ENCODE measurements at places on chromosomes 13 and 19.
A peak's percentile ranks its signal among the peaks of the same experiment; 100 is the strongest.

GRCh38 chr19:41098762-41099161 lies 10.5 kb downstream of the CYP2A13 start:
- H3K27me3 ChIP-seq: no peaks in the 10 kb centered on the region
- DNase-seq: no peak
- H3K36me3 ChIP-seq: no peaks in the 10 kb centered on the region

DNA sequence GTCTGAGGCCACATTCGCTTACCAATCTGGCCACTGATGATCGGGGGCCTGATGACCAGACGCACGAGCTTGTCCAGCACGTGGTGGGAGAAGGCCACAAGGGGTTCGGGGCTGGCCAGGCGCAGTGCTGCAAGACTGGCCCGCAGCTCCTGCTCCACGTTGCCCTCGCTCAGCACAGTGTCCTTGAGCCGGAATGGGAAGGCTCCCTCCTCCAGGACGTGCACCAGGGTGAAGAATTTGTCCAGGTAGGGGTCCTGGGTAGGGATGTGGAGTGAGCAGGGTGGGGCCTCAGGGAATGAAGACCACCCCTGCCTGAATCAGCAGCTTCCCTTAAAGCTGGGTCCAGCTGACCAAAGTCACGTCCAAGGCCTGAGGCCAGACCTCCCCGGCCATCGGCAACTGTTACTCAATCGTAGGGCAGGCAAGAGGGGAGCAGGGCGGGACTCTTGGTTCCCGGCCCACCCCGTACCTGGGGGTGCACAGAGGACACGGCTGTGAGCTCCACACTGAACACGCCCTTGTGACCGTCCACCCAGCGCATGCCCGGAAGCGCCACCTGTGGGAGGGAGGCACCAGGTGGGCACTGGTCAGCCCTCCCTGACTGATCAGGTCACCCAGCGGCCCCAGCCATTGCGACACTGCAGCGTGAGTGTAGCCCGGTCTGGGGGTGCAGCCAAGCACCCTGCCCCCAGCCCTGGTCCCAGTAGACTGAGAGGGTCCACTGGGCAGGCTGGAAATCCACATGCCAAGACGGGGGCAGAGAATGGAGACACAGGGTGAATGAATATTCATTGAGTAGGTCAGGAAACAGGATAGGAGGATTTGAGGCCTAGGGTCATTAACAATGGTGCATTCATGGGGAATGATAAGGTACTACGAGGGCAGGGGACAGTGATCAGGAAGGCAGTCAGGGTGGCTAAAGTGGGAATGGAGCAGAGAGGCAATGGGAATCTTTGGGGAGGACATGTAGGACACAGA lies 2.8 kb upstream of the ANGPTL8 start:
- no peak overlapping the region for H3K27ac ChIP-seq
- H3K4me1 ChIP-seq: no peaks in the 10 kb centered on the region
- H3K4me3 ChIP-seq: no peak overlapping the region
- no peak for DNase-seq
- H3K36me3 ChIP-seq: no peaks in the 10 kb centered on the region
- no peaks in the 10 kb centered on the region for H3K27me3 ChIP-seq

GRCh38 chr19:40174092-40174491 lies 17.1 kb upstream of the MAP3K10 start:
- H3K4me3 ChIP-seq: no peak overlapping the region
- H3K27ac ChIP-seq: no peak overlapping the region
- no peaks in the 10 kb centered on the region for H3K36me3 ChIP-seq
- no peak for DNase-seq
- H3K4me1 ChIP-seq: no peaks in the 10 kb centered on the region

DNA sequence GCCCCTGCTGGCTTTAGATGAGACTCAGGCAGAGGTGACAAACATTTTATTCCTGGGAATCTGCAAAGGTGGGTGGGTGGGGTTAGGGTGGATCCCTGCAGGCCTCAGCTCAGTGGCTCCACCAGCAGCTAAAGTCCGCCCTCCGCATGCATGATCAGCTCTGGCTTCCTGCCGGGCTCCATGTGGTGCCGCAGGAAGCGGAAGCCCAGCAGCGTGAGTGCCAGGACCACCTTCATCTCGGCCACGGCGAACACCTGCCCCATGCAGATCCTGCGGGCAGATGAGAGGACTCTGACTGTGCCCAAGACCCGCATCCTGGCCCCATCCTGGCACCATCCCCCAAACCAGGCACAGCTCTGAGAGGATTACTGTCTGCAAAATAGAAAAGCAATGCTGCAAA lies 26.3 kb downstream of the CYP4F2 start:
- no peaks in the 10 kb centered on the region for H3K27me3 ChIP-seq
- no peak for DNase-seq
- no peaks in the 10 kb centered on the region for H3K4me1 ChIP-seq
- no peak overlapping the region for H3K27ac ChIP-seq
- H3K4me3 ChIP-seq: no peak overlapping the region

DNA sequence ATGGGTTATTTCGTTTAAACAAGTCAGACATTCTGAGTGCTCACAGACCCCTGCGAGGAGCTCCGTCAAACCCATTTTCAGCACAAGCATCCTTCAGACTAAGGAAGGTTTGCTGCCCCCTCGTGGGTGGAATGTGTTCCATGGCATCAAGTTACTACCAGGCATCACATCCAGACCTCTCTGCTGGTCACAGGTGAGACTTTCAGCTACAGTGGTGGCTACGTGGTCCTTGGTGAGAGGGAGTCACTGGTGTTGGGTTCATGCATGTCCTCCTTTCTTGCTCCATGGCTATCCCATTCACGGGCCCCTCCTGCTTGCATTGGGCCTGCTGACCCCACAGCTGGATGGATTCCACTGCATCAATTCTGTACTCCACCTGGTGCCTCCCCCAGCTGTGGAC lies 9.1 kb upstream of the LILRB5 start:
- H3K36me3 ChIP-seq: no peaks in the 10 kb centered on the region
- H3K4me3 ChIP-seq: no peak overlapping the region
- no peaks in the 10 kb centered on the region for H3K4me1 ChIP-seq
- peaks cover 31% of the 10 kb centered on the region for H3K27me3 ChIP-seq

DNA sequence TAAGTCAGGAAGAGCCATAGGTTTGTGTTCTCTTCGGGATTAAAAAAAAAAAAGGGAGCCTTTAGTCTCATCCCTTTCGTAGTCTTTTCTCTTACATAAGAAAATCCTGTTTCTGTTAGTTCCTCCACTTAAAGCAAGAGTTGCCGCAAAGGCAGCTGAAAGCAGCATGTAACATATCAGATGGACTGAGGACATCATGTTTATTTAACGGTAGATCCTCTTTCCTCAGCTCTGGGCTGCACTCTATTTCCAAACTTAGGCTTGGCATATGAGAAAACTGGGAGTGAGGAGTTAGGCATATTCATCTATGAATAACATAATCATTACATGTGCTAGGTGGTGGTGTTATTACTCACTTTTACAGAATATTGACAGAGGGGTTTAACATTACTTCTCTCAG lies 391.2 kb downstream of the KLF12 start:
- H3K4me1 ChIP-seq: peaks cover 19% of the 10 kb centered on the region
- no peak for DNase-seq
- no peak overlapping the region for H3K4me3 ChIP-seq
- H3K36me3 ChIP-seq: no peaks in the 10 kb centered on the region
- H3K27me3 ChIP-seq: no peaks in the 10 kb centered on the region
- H3K27ac ChIP-seq: no peak overlapping the region

DNA sequence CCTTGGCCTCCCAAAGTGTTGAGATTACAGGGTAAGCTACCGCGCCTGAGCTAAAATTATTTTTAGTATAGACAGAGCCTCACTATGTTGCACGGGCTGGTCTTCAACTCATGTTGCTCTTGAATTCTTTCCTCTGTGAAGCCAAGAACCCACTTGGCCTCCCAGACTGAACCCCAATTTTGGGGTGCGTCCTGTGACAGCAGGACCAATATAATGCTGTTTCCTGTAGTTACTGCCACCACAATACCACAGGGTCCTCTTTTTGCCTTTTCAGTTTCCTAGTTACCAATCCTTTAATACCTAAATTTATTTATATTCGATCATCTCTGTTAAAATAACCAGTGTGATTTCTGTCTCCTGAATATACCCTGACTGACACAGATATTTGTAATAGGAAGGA lies 32.9 kb downstream of the TSKS start:
- H3K4me3 ChIP-seq: no peak overlapping the region
- H3K27me3 ChIP-seq: no peaks in the 10 kb centered on the region
- DNase-seq: no peak
- H3K27ac ChIP-seq: no peak overlapping the region

GRCh38 chr19:41755328-41755913 lies at the start of gene CEACAM6:
TSS of gene CEACAM6 (plus strand) at chr19:41755530. CDS start at chr19:41755639, 109 bp downstream.
- H3K27me3 ChIP-seq: no peaks in the 10 kb centered on the region
- no peaks in the 10 kb centered on the region for H3K4me1 ChIP-seq
- H3K27ac ChIP-seq: no peak within 1 kb of the TSS
- no peaks in the 10 kb centered on the region for H3K36me3 ChIP-seq
- no peak within 1 kb of the TSS for H3K4me3 ChIP-seq

- H3K4me3 ChIP-seq: no peak overlapping the region
- DNase-seq: no peak
- no peaks in the 10 kb centered on the region for H3K27me3 ChIP-seq
- no peaks in the 10 kb centered on the region for H3K4me1 ChIP-seq
- no peak overlapping the region for H3K27ac ChIP-seq
Observed at GRCh38 chr19:42846597-42846996, 32.9 kb downstream of the PSG1 start.

DNA sequence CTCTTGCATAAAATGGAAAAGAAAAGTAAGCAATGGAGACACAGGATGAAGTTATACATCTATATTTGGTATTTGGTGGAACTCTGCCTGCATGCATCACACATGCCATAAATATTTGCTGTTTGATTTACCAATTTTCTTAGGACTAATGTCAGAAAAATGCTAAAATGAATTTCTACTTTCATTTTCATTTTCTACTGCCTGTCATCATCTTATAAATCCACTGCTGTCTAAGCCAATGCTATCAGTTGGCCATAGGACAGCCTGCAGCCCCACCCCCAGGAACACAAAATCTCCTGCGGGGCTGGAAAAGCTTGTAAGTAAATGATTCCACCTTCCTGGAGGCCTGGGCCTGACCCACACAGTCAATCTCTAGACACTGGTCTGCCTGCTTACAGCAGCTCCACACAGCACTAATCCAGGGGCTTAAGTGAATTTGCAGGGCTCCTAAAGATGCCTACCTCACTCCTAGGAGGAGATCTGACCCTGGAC lies 122.0 kb downstream of the ENOX1 start:
- peak; percentile 76 for DNase-seq
- H3K4me3 ChIP-seq: no peak overlapping the region
- no peaks in the 10 kb centered on the region for H3K36me3 ChIP-seq

GRCh38 chr19:33609353-33609752 lies 12.4 kb upstream of the CHST8 start:
- DNase-seq: no peak
- H3K36me3 ChIP-seq: no peaks in the 10 kb centered on the region
- H3K27me3 ChIP-seq: peaks cover 18% of the 10 kb centered on the region
- H3K4me1 ChIP-seq: no peaks in the 10 kb centered on the region

- H3K36me3 ChIP-seq: peaks cover 27% of the 10 kb centered on the region
- peak overlapping the region; percentile 13 for H3K27ac ChIP-seq
- H3K4me1 ChIP-seq: peaks cover 15% of the 10 kb centered on the region
- no peak overlapping the region for H3K4me3 ChIP-seq
Observed at GRCh38 chr13:45336025-45336800, 4.8 kb downstream of the TPT1 start.

DNA sequence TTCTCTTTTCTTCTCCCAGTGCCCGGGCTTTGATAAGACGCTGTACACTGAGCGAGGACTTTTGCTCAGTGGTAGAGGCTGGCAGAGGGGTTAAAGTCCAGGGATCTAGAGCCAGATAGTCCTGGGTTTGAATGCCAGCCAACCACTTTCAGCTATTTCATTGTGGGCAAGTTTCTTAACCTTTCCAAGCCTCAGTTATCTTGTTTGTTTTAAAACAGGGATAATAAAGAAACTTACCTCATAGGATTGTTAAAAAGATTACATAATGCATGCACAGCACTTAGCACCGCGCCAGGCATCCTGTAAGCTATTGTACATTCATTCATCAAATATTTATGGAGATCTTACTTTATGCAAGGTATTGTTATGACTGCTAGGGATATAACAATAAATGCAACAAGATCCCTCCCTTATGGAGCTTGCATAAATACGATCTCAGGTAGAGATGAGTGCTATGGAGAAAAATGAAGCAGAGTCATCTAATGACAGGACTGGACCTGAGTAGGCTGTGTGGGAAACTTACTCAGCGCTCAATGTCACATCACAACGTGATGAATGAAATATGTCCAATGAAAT lies 70.8 kb downstream of the LNX2 start:
- no peak for DNase-seq
- H3K27me3 ChIP-seq: no peaks in the 10 kb centered on the region
- no peak overlapping the region for H3K27ac ChIP-seq
- no peaks in the 10 kb centered on the region for H3K4me1 ChIP-seq
- no peaks in the 10 kb centered on the region for H3K36me3 ChIP-seq
- no peak overlapping the region for H3K4me3 ChIP-seq

- H3K4me3 ChIP-seq: no peak overlapping the region
- H3K4me1 ChIP-seq: peaks cover 24% of the 10 kb centered on the region
- H3K27ac ChIP-seq: peak overlapping the region; percentile 91
- no peaks in the 10 kb centered on the region for H3K27me3 ChIP-seq
- peak; percentile 40 for DNase-seq
Observed at GRCh38 chr19:13165162-13165997, 15.2 kb downstream of the IER2 start.

DNA sequence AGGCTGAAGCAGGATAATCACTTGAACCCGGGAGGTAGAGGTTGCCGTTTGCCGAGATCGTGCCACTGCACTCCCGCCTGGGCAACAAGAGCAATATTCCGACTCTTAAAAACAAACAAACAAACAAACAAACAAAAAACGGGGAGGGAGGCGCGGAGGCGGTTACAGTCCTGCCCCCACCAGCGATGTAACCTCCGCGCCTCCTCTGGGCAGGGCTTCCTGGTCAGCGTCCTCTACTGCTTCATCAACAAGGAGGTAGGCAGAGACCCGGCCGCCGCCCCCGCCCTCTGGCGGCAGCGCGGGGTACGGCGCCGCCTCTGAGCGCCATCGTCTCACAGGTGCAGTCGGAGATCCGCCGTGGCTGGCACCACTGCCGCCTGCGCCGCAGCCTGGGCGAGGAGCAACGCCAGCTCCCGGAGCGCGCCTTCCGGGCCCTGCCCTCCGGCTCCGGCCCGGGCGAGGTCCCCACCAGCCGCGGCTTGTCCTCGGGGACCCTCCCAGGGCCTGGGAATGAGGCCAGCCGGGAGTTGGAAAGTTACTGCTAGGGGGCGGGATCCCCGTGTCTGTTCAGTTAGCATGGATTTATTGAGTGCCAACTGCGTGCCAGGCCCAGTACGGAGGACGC lies 10.2 kb downstream of the SNRPD2 start:
- H3K27ac ChIP-seq: no peak overlapping the region
- no peaks in the 10 kb centered on the region for H3K36me3 ChIP-seq
- H3K27me3 ChIP-seq: peaks cover 56% of the 10 kb centered on the region

GRCh38 chr13:42458193-42458592 lies 115.8 kb upstream of the TNFSF11 start:
- no peaks in the 10 kb centered on the region for H3K27me3 ChIP-seq
- no peaks in the 10 kb centered on the region for H3K36me3 ChIP-seq
- no peak for DNase-seq
- no peak overlapping the region for H3K27ac ChIP-seq
- no peak overlapping the region for H3K4me3 ChIP-seq
